ENCODE measurements at places on chromosomes 1 and 21.
A peak's percentile ranks its signal among the peaks of the same experiment; 100 is the strongest.

- H3K27ac ChIP-seq, result no peak overlapping the region
- H3K4me3 ChIP-seq, result no peak overlapping the region
- H3K27me3 ChIP-seq, result peaks cover 27% of the 10 kb centered on the region
- no peak for DNase-seq
Measured at GRCh38 chr1:3756394-3756793, 4.1 kb downstream of the CCDC27 start.

DNA sequence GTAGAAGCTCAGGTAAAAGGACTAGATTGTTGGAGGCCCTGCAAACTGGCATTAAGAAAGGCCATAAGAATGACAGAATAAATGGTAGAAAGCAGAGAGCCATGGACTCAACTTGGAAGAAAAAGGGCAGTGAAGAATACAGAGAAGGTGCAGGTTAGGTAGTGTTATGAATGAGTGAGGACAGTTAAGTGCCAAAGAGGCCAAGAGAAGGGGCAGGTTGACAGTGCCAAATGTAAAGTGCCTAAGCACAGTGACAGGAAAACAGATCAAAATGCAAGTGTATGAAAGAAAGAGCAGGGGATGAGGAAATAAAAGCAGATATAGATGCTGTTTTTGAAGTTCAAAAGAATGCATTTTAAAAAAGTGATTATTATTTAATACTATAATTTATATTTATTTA, 43.7 kb downstream of the INTS7 start:
- H3K27ac ChIP-seq, result no peak overlapping the region
- no peak for DNase-seq
- peaks cover 35% of the 10 kb centered on the region for H3K36me3 ChIP-seq

DNA sequence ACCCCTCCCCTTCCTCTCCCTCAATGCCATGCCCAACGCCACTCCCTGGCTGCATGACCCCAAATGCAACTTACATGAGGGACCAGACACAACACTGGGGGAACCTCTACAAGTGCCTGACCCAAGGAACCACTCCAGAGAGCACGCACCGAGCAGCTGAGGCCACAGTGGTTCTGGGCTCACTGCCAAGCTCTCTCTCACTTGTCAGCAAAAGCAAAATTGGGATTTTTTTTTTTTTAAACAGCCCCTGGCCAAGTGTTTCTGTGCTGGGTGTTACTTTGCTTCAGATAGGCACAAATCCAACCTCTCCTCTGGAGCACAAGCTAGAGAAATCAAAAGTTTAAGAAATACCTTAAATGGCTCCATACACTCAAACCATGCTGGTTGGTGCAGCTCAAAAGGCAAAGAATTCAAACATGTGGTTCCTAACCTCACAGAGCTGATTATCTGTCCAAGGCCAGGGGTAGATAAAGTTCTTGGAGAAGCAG, 363.0 kb downstream of the SETD4 start:
- H3K36me3 ChIP-seq, result no peaks in the 10 kb centered on the region
- H3K4me3 ChIP-seq, result no peak overlapping the region

DNA sequence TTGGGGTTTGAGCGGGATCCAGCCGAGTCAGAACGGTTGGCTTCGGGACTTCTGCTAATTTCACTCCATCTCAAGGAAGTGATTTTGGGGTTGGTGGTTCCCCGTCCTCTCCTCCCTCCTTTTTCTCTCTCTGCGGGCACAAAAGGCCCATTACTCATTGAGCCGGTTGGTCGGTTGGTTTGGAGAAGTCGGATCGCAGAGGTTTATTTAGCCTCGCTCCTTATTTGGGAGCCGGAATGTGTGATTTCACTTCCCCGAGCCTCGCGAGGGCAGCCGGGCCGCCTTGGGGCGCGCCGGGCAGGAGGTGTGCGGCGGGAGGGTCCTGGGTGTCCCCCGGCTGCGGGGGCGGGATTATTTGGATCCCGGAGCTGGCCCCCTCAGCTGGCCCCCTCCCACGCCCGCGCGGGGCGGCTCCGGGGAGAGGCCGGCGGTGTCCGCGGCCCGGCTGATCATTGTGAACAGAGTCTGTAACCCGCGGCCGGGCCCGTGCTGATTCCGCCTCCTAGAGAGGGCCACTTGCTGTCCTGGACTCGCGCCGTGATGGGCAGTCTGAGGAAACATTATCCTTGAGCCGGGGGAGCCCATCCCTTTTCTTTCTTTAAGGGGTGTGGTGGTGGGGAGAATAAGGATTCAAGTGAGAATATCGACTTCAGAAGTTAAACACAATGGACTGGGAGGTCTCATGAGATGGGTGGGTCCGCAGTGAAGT, 1.2 kb downstream of the MAPKAPK2 start:
- H3K4me3 ChIP-seq, result peak overlapping the region; percentile 94
- peaks cover 7% of the 10 kb centered on the region for H3K36me3 ChIP-seq
- H3K4me1 ChIP-seq, result peaks cover 80% of the 10 kb centered on the region
- H3K27ac ChIP-seq, result peak overlapping the region; percentile 89
- no peaks in the 10 kb centered on the region for H3K27me3 ChIP-seq

- H3K36me3 ChIP-seq, result no peaks in the 10 kb centered on the region
- no peaks in the 10 kb centered on the region for H3K4me1 ChIP-seq
- no peaks in the 10 kb centered on the region for H3K27me3 ChIP-seq
- DNase-seq, result no peak
Measured at GRCh38 chr1:177800400-177801088, 169.3 kb downstream of the SEC16B start.

DNA sequence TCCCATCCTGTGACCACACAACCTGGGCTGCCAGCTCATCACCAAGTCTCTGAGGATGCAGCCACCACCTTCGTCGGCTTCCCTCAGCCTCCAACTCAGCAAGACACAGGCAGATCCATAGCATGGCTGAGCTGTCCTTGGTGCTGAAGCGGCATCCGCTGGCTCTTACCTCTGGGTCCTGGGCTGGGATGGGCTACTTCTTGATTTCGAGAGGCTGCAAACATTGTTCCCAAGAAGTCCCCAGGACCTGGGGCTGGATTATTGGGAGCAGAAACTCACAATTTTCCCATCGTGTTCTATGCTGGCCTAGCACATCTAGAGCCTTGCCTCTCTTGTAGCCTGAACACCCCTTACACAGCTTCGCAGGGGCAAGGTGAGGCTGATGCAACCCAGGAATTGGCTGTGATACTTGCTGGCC, 24.9 kb upstream of the C1QA start:
- no peak overlapping the region for H3K27ac ChIP-seq
- no peaks in the 10 kb centered on the region for H3K36me3 ChIP-seq
- no peaks in the 10 kb centered on the region for H3K4me1 ChIP-seq
- H3K27me3 ChIP-seq, result peaks cover 29% of the 10 kb centered on the region
- no peak overlapping the region for H3K4me3 ChIP-seq

DNA sequence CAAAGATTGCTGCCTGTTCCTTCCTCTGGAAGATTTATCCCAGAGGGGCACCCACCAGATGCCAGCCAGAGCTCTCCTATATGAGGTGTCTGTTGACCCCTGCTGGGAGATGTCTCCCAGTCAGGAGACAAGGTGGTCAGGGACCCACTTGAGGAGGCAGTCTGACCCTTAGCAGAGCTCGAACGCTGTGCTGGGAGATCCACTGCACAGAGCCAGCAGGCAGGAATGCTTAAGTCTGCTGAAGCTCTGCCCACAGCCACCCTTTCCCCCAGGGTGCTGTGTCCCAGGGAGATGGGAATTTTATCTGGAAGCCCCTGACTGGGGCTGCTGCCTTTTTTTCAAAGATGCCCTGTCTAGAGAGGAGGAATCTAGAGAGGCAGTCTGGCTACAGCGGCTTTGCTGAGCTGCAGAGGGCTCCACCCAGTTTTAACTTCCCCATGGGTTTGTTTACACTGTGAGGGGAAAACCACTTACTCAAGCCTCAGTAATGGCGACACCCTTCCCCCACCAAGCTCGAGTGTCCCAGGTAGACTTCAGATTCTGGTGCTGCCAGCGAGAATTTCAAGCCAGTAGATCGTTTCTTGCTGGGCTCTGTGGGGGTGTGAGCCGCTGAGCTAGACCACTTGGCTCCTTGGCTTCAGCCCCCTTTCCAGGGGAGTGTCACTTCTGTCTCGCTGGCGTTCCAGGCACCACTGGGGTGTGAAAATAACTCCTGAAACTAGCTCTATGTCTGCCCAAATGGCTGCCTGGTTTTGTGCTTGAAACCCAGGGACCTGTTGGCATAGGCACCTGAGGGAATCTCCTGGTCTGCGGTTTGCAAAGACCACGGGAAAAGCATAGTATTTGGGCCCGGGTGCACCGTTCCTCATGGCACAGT, 51.1 kb upstream of the PDC start:
- peaks cover 23% of the 10 kb centered on the region for H3K4me1 ChIP-seq
- peaks cover 17% of the 10 kb centered on the region for H3K36me3 ChIP-seq
- peak overlapping the region; percentile 47 for H3K27ac ChIP-seq

GRCh38 chr1:85581802-85582686, 1.5 kb downstream of the CCN1 start:
- no peaks in the 10 kb centered on the region for H3K36me3 ChIP-seq
- H3K27me3 ChIP-seq, result peaks cover 55% of the 10 kb centered on the region
- peaks cover 29% of the 10 kb centered on the region for H3K4me1 ChIP-seq
- no peak overlapping the region for H3K4me3 ChIP-seq
- DNase-seq, result no peak
- no peak overlapping the region for H3K27ac ChIP-seq

GRCh38 chr1:47683401-47683800, 245.6 kb downstream of the FOXD2 start:
- no peak overlapping the region for H3K4me3 ChIP-seq
- no peak for DNase-seq
- no peaks in the 10 kb centered on the region for H3K4me1 ChIP-seq
- H3K27me3 ChIP-seq, result peaks cover 7% of the 10 kb centered on the region
- no peaks in the 10 kb centered on the region for H3K36me3 ChIP-seq

DNA sequence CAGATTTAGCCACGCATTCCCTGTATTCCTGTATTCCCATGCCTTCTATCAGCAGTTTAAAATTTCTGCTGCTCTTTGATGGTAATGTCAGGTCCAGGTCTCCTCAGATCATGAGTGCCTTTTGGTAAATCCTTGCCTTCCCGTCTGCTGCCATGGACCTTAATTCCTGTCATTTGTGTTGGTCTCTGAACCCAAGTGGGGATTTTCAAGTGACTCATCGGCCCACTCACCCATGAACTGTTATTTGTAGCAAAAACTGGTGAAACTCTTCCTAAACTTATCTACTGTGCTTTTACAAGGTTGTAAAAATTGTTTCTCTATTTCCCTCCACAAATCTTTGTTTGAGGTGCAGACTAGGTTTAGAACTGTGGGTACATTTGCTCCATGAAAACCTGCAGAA, 47.4 kb downstream of the ACTN2 start:
- no peak overlapping the region for H3K27ac ChIP-seq
- H3K27me3 ChIP-seq, result peaks cover 3% of the 10 kb centered on the region
- no peak overlapping the region for H3K4me3 ChIP-seq
- H3K36me3 ChIP-seq, result no peaks in the 10 kb centered on the region

DNA sequence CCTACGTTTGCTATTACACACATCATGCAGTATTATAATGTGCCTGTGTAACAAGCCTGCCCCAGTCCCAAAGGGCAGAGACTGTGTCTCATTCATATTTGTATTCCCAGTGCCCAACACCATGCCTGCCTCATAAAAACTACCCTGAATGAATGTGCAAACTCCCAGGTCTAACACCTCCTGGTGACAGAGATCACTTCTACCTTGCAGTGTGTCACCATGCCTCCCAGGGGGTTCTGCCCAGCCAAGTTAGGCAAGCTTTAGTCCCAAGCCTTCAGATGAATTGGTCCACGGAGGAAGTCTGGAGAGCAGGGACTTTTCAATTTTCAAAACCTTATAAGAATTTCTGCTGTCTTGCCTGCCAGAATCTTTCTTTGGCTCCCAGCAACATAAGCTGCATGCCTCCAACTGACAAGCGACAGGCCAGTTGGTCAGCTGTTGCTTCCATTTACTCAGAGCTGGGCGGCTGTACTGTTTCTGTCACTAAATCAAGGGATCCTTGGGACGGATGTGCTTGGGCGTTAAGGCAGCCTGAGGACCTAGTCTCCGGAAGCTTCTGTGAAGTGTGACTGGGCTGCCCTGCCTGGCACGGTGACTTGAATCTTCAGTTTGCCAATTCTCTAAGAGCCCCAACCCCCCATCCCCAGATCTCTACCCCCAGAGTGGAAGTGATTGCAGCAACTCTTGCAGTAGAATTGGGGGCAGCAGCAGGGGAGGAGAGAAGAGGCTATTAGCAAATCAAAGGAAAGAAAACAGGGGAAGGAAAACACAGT, 1.2 kb downstream of the RXRG start:
- peaks cover 32% of the 10 kb centered on the region for H3K27me3 ChIP-seq
- H3K4me3 ChIP-seq, result no peak overlapping the region
- H3K27ac ChIP-seq, result no peak overlapping the region
- DNase-seq, result no peak
- H3K4me1 ChIP-seq, result no peaks in the 10 kb centered on the region

- peaks cover 4% of the 10 kb centered on the region for H3K27me3 ChIP-seq
- H3K4me1 ChIP-seq, result peaks cover 10% of the 10 kb centered on the region
- no peak overlapping the region for H3K27ac ChIP-seq
- no peaks in the 10 kb centered on the region for H3K36me3 ChIP-seq
- no peak for DNase-seq
Measured at GRCh38 chr1:121417325-121417923, 232.6 kb downstream of the SRGAP2C start.

GRCh38 chr1:81432059-81432458, 368.7 kb upstream of the ADGRL2 start:
- DNase-seq, result no peak
- H3K4me3 ChIP-seq, result no peak overlapping the region
- H3K4me1 ChIP-seq, result peaks cover under 1% of the 10 kb centered on the region
- H3K27ac ChIP-seq, result no peak overlapping the region

DNA sequence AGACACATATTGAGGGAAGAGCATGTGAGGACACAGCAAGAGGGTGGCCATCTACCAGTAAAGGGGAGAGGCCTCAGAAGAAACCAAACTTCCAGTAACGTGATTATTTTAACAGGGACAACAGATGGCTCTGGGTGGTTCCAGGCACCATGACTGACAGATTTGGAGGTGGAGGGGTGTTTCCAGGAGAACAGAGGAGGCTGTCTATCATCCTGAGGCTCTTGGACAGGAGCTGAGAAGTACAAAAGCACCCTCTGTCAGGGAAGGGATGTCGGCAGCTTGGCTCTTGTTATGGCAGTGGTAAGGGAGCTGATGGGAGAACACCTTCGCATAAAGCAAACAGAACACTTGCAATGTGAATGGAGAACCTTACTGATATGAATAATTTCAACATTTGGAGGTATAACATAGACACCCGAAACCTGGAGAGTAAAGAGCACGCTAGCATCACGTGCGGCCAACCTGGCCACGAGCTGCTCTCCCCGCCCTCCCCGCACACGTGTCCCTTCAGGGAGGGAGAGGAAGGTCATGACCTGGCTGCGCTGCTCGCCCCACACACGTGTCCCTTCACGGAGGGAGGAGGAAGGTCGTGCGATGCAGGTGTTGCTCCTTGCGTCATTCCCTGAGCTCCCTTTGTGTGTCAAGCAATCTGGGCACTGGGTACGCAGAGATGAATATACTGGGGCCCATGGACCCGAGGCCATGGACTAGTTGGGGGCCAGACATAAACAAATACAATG, 37.5 kb upstream of the NLRP3 start:
- H3K27ac ChIP-seq, result no peak overlapping the region
- H3K4me1 ChIP-seq, result peaks cover 3% of the 10 kb centered on the region
- no peaks in the 10 kb centered on the region for H3K36me3 ChIP-seq
- DNase-seq, result no peak
- H3K27me3 ChIP-seq, result peaks cover 9% of the 10 kb centered on the region

All from activated B cell treated with CpG ODN at 0.5 μM for 24 hours (primary cell).